CD4-positive, alpha-beta memory T cell (primary cell): ENCODE measurements at places on chromosomes 6 and 20.

DNA sequence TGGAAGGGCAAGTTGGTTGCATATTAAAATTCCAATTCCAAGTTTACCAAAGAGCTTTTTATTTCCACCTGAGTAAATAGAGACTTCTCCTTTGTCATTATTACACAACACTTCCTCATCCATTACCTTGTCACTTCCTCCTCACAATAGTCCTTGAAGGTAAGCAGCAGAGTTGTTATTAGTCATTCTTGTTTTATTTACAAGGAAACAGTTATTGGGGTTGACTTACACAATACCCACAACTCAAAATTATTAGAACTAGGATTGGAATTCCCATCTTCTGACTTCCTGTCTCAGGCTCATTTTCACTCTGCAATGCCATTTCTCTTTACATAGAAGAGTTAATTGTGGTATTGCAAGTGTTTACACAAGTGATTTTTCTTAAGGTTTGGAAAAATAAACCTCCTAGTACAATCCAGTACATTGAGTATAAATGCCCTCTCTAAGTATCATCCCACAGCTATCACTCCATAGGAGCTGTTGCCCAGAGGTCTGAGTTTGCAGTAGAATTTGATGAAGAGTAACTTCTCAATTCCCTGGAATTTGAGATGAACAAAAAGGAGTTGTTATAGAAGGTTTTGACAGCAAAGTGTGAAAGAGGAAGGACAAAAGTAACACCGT is 28.9 kb upstream of the MTRF1L start:
- DNase-seq, result no peak

DNA sequence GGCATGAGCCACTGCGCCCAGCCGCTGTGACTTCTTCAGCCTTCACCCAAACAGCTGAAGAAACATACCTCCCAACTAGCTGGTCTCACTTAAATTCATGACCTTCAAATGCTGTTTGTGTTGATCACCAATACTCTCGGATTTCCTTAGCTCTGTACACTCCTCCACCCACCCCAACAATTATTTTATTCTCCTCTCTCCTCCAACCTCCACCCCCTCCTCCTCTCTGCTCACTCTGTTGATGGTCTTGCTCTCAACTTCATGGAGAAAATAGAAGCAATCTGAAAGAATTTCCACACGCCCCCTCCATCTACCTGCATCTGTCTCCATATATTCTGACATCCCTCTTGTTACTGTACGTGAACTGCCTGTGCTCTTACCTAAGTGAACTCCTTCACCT is 6.6 kb upstream of the DLK2 start:
- DNase-seq, result no peak

DNA sequence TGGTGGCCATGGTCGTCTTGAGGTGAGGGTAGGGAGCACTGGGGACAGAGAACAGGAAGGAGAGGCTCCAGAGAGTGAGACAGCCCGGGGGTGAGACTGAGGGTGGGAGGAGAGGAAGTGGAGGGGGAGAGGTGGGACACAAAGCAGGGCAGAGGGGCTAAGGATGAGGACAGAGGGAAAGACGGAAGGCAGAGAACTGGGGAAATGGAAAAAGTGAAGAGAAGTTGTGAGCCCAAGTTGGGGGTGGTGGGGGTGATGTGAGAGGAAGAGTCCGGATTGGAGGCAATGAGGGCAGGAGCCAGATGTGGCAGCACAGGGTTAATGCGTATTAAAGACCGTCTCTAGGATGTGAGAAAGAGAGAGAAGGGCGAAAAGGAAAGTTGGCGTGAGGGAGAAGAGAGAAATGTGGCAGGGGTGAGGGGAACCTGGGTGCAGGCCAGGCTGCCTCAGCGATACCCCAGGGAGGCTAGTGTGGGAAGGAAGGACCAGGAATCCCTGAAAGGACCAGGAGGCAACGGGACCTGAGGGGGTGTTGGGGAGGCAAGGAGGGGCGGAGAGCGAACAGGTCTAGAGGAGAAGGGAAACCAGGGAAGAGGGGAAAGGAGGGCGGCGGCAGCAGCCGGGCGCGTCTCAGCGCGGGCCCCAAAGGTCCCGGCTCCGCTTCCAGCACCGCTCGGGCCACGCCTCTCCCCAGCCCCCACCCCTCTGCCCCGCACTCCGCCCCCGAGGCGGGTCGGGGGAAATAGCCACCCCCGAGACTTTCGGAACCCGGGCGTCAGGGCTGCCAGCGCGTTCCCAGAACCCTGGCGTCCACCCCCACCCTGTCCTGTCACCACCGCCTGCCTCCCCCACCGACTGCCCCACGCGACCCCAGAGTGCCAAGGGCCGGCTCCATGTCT is at the start of gene PPP1R18:
Gene PPP1R18, minus strand, starts transcription at position 637 of the 899 bp plus-strand sequence. Its CDS starts 627 bp downstream, at position 10.
- DNase-seq, result peak; percentile 70

DNA sequence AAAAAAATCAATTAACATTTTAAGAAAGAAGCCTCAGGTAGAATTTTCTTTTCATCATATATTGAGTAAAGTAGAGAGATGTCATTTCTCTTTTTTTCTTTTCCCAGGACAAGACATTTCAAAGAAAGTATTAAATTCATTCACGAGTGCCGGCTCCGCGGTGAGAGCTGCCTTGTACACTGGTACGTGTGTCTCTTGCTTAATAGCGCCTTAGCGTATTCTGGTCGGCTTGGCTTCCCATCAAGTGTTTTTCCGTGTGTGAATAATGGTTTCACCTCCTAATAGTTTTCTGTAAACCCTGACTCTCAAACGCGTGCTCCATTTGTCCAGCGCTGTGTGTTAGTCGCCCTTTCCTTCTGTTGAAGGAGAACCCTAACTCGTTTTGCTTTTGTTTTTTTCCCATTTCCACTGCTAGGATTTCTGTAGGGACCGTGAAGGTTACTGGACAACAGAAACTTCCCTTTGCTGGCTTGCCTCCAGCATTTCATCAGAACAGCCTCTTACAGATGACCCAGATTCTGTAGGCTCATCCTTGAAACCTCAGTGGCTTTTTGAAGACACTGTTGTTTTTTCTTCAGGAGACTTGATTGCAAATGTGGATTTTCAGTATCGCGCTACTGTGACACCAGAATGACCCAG is 45.7 kb upstream of the IRF4 start:
- no peak for DNase-seq

DNA sequence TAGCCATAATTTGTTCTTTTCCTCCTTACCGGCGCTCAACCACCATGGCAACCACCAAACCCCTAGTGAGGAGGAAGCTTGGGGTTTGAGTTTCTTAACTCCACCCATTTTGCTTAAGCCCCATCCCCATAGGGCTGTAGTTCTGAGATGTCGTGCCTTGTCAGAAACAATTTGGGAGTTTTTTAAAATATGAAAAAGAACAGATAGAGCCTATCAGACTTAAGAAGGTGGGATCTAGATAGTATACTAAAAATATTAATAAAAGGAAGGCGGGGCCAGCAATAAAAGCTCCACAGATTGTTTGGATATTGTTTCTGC is 5.6 kb downstream of the BRD2 start:
- peak; percentile 53 for DNase-seq
